ENCODE measurements at places on chromosomes 7 and 10.

- DNase-seq = no peak
Observed at GRCh38 chr10:1309617-1310270, 253.6 kb downstream of the WDR37 start.

DNA sequence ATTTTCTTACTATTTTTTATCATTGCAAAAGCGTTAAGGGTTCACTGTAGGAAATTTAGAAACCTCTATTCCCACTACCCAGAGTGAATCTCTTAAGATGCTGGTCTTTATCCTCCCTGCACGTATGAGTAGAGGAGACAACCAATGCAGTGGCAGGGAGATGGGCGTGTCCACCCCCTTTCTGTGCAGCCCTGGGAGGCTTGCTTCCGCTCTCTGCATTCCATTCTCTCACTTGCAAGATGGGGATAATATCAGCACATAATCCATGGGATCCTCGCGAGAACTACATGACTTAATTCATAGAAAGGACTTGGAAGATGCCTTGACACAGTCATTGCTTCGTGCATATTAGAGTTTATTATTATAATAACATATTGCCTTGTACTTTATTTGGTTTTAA lies 196.2 kb downstream of the KLF6 start:
- no peak for DNase-seq

DNA sequence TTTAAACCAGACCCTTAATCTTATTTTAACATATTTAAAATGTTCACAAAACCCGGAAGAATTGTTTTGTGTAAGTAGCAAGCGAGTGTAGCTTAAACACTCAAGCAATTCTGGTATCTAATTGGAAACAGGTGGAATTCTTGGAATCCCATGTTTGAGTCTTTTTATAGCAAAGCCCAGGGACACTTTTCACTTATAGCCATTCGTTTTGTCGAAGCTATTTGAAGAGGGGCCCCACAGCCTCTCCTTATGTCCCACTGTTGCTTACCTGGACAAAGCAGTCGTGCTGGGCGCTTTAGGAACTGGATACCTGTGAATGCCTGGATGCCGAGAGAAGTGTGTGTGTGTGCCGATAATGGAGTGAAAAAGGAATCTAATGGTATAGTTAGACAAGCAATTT lies 3.3 kb downstream of the CUX1 start:
- no peak for DNase-seq

DNA sequence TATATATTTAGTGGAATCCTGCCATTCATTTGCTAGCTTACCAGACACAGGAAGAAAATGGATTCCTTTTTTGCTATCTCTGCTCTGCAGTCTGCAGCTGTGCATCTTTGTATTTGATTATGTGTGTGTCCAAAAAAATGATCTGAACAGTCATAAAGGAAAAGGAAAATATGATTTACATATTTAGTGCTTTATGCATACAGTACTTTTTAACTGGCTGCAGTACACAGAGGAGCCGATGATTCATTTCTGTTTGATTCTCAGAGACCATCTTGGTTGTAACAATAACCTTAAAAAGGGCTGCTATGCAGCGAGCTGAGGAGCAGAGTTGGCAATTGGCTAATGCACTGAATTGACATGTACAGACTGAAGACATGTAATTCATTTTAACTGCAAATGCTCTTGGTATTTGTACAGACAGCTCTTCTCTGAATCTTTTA lies 151.3 kb upstream of the FZD1 start:
- no peak for DNase-seq

DNA sequence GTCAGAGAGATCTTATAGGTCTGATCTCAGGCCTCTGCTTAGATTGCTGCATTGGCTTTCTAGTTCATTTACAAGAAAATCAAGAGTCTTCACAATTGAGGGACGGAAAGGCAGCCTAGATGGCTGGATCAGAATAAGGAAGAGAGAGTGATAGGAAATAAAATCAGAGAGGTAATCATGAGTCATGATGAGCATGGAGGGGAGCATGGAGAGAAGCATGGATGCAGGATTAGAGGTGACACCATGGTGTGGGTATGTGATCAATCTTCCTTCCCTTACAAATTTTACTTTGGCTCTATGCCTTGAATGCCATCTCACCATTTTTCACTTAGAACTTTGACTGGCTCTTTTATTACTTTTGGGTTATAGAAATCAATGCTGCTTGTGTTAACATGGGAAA lies 1.4 kb downstream of the BCCIP start:
- no peak for DNase-seq

DNA sequence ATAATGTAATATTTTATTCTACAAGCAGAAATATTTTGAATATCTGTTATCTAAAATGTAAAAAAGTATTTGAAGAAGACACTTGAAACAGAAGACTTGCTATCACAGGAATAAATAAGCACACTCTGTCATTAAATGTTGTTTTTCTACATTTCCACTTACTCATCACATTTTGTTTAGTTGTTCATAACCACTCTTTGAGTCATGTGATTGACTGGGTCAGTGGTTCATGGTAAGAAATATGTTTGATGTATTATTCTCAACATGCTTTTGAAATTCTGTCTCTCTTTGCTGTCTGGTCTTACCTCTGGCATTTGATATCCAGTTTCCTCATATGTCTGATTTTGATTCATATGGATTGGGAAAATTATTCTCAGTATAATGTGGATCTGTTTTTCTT lies 171.8 kb downstream of the SUGCT start:
- DNase-seq = no peak

- DNase-seq = no peak
Observed at GRCh38 chr10:37739181-37739580, 118.2 kb downstream of the ZNF248 start.

DNA sequence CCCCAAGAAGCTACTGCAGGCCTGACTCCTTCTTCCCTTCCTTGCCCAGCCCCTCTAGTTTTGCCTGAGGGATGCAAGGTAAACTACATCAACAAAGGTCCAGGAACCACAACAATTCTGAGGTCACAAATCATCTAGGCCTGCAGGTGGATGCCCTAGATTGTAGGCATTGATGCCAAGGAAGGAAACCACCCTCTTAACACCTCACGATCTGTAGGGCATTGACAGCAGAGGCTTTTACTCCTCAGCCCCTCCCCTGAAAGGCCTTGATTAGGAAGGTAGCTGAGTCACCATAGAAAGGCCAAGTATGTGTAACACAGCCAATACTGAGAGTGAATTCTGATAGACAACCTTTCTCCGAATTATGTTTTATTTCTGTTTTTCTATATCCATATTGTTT lies 46.7 kb upstream of the FAM3C start:
- DNase-seq = no peak

GRCh38 chr7:30040938-30041337 lies 12.7 kb downstream of the PLEKHA8 start:
- no peak for DNase-seq

GRCh38 chr7:80783678-80784327 lies 135.0 kb downstream of the SEMA3C start:
- DNase-seq = no peak

GRCh38 chr10:132866601-132867381 lies 75.6 kb downstream of the CFAP46 start:
- DNase-seq = no peak

- DNase-seq = no peak
Observed at GRCh38 chr7:54847921-54848320, 88.9 kb upstream of the SEC61G start.

DNA sequence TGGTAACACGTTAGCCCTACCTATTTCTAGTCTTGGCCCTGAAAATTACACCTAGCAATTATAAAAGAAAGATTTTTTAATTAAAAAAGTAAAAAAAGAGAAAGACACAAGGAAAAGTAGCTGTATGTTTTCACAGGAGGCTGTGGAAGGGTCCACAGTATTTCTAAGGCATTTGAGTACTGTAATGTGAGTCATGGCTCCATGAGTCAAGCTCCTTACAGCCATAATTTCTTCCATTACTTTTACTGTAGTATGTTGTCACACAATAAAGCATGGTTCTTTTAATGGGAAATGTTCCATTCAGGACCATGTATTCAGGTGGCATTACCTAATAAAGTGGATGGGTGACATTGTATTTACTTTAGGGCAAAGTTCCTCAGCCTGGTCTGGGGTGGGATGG lies 113.4 kb downstream of the GPR37 start:
- no peak for DNase-seq

DNA sequence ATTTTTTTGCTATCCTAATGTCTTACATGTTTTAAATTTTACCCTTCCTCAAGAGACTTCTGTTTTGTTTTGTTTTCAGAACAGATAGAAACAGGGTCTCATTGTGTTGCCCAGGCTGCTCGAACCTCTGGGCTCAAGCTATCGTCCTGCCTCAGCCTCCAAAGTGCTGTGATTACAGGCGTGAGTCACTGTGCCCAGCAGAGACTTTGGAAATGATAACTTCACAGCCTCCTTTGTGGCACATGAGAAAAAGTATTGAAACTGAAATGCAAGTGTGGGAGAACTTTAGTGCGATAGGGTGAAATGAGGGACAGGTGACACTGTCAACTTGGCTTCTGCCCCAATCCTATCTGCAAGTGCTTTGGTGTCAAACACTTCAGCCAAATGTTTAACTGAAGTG lies 21.6 kb downstream of the IRF5 start:
- no peak for DNase-seq

GRCh38 chr7:27952456-27953285 lies 212.7 kb downstream of the TAX1BP1 start:
- no peak for DNase-seq

GRCh38 chr10:94617389-94617944 lies 66.1 kb upstream of the CYP2C18 start:
- DNase-seq = no peak

- DNase-seq = no peak
Observed at GRCh38 chr7:38351601-38352000, 78.2 kb upstream of the TARP start.

GRCh38 chr10:14601872-14602725 lies 172.6 kb downstream of the FAM107B start:
- no peak for DNase-seq

DNA sequence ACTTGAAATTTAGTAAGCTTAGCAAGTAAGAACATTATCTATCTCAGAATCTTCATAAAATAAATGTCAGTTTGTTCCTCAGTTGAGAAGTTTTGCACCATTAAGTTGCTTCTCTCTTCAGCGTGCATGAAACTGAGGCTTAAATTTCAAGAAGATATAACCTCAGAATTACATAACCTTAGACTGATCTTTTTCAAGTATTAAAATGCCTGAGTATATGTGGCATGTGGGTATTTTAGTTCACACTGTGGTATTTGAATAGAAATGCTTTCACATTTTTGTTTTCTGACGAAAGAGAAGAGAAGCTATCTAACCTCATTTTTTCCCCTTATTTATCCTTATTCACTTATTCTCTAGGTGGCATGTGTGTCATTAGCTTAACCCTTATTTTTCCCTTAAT lies 104.1 kb downstream of the PHF14 start:
- no peak for DNase-seq

DNA sequence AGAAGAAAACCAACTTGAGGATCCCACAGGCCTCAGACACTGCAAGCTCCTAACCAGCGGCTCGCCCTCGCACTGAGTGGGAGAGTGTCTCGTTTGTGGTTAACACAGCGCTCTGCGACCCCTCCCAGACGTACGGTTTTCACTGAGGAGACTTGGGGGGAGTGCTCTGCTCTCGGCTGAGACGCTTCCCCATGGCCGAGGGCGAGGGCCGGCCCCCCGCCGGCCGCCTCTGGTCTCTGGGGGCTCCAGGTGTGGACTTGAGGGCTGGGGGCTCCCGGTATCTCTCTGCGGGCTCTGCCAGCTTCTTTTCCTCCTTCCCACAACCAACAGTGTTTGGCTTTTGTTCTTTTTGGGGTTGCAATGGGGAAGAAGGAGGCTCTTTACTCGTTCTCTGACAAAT lies 118.7 kb downstream of the LARP4B start:
- no peak for DNase-seq

GRCh38 chr7:105337529-105337928 lies 51.2 kb downstream of the SRPK2 start:
- no peak for DNase-seq

GRCh38 chr10:794382-794956 lies 105.0 kb upstream of the DIP2C start:
- DNase-seq = no peak

GRCh38 chr10:110524859-110525232 lies 27.1 kb downstream of the DUSP5 start:
- no peak for DNase-seq

DNA sequence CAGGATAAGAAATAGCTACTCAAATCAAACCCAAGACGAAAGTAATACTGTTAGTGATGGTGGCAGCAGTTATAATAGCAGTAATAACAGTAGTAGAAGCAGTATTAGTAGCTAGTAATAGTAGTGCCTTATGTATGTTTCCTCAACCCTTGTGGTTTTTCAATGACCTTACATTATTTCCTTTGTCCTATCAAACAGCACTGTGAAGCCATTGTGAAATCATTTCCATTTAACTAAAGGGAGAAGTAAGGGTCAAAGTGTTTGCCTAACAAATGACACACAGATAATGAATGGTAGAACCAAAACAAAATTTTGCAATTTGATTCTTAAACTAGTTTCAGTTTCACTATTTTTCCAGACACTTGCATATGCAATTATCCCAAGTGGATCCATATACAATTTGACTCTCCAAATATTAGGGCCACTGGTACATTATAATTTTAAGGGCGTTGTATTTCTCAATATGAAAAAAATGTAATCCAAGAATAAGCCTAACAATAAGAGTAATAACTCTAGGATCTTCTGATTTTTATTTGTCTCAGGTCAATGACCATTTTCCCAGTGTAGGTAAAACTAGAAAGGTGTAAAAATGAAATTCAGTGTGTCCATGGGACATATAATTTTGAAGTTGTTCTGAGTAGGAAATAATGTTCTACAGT lies 33.7 kb upstream of the TMEM26 start:
- no peak for DNase-seq

DNA sequence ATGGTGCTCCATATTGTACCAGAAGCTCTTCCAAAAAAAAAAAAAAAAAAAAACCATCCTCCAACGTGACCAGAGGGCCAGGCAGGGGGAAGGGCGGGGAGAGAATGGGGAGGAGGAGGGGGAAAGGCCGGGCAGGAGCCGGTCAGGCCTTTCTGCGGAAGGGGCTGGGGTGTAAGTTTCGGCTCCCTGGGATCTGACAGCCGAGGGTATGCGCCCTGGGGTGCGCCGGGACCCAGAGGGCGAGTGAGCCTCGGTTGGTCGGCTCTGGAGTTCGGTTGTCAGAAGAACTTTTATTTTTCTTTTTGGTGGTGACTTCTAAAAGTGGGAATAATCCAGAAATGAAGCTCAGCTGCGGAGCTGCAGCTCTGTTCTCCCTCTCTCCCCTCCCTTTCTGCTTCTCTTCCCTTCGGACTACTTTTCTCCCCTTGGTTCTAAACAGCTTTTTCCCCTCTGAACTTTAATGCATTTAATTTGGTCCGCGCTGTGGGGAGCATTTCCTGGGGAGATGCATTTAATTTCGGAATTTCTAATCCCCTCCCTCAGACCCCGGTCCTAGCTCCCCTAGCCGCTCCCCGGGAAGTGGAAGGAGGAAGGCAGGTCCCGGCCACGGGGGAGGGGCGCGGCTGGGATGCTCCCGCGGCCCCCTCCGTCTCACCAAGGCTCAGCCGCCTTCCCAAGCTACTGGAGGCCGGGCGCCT lies 3.9 kb upstream of the PAX2 start:
- DNase-seq = no peak

DNA sequence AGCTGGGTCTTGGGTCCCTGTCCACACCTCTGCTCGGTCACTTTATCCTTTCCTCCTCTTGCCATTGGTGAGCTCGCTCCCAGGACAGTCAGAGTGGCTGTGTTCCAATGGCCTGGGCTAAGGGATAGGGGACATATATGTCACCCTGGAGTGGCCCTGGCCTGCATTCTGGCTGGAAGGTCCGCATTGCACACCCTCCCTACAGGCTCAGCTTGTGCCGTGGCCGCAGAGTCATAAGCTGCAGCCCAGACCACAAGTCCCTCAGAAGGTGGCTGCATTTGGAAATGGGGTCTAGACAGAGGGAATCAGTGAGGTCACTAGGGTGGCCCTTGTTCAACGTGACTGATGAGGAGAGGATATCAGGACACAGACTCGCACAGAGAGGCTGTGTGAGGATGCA lies 363.8 kb upstream of the SHH start:
- no peak for DNase-seq
